ENCODE measurements at places on chromosomes 4 and X. TPM values are rescaled to one million over a fixed set of nuclear protein-coding genes. Genes with fewer than 3 reads are reported as not detected.

- DNase-seq: no peak
These were observed 21.9 kb downstream of the GPRIN3 start for GRCh38 chr4:89285745-89286144.

FAT4 gene
- total RNA-seq: 0.27 TPM

DNA sequence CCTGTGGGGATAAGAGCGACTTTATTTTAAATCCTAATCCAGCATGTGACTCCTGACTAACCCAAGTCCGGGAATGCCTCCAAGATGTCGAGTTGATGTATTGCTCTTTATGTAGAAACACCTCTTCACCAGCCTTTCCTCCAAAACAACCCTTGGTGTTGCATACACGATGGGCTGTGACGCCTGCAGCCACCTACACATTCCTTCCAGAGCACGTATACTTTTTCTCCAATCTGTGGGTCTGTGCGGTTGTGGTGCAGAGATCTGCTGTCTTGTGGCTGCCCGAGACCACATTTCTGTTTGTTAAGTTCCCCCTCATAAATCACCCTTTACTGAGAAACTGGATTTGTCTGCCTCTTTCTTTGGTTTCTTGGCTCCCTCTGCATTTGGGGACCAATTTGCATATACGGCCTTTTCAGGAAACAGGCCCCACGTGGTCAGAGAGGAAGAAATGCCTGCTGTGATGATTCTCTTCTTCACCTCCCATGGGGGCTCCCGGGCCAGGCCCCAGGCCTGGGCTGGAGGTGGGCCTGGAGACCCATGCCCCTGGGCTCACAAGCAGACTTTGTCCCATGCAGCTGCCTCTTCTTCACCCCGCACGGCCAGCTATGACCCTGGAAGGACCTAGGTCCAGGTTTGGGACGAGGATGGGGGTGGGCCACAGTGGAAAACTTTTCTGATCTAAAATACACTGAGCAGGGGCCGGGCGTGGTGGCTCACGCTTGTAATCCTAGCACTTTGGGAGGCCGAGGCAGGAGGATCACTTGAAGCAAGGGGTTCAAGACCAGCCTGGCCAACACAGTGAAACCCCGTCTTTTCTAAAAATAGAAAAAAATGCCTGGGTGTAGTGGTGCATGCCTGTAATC, 21.4 kb upstream of the AFAP1 start:
- no peak for DNase-seq

DNA sequence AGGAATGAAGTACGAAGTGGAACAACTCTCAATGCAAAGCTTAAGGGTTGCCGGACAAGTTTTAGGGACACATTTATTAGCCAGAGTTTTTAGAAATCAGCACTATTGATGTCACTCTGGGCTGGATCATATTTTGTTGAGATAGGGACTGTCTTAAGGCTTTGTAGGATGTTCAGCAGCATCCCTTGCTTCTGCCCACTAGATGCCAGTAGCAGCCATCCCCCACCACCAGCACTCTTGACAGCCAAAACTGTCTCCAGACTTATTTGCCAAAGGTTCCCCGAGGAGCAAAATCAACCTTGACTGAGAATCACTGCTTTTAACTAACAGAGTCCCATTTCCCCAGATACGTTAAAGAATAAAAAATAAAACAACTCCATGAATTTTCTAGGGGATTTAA, 1497.3 kb downstream of the STIM2 start:
- no peak for DNase-seq

DNA sequence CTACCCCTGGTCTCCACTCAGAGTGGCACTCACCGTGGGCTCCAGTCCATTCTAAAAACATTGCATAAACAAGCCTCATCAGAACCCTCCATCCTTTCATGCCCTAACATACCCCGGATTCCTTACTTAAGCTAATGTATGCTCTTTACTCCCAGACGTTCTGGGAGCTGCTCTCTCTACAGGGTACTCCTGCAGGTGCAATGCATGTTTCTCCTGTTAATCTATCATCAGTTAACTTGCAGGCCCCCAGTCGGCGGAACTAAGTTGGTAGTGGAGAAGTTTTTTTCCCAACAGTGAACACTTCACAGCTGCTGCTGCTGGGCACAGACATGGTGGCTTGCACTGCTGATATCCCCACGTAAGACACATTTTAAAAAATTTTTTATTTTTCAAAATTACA, 161.6 kb upstream of the FAT1 start:
- DNase-seq: peak; percentile 20

GRCh38 chrX:152641256-152641875, 3.7 kb downstream of the GABRQ start:
- DNase-seq: no peak

GRCh38 chr4:160159457-160159856, 1056.6 kb downstream of the RAPGEF2 start:
- DNase-seq: no peak

CCDC110 gene
- total RNA-seq: not detected

- no peak for DNase-seq
These were observed 135.0 kb downstream of the IDS start for GRCh38 chrX:149370097-149370496.

DNA sequence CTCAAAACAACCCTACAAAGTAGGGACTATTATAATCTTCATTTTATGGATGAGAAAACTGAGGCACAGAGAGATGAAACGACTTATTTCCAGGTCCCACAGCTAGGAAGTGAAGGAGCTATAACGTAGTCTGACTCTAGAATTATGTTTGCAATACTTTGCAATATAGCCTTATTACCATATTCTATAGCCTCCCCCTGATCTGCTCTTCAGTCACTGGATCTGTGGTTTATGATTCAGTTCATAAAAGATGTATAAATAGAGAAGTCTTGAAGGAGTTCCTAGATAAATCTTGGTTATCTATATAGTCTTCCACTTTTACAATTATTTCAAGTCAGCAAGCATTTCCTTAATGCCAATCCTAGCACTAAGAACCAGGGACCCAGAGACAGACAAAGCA, 57.5 kb downstream of the OPHN1 start:
- no peak for DNase-seq

- DNase-seq: no peak
These were observed 33.8 kb downstream of the FGFRL1 start for GRCh38 chr4:1045193-1045594.

RHOH gene
- total RNA-seq: not detected

DNA sequence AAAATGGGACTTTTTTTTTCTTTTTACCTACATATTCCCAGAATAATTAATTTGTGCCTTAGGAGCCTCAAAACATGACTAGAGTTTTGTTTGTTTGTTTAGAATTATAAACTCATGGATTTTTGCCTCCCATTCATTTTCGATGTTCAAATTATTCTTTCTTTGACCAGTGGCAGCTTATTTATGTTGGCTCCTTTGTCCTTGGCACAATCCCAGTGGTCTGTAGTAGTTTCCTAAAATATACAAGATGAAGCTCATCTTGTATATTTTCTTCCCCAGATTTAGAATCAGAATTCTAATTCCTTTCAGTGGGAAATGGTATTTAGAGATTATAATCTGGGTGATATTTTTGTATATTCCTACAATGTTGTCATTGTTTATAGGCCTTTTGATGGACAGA, 27.2 kb downstream of the DCK start:
- DNase-seq: no peak

DNA sequence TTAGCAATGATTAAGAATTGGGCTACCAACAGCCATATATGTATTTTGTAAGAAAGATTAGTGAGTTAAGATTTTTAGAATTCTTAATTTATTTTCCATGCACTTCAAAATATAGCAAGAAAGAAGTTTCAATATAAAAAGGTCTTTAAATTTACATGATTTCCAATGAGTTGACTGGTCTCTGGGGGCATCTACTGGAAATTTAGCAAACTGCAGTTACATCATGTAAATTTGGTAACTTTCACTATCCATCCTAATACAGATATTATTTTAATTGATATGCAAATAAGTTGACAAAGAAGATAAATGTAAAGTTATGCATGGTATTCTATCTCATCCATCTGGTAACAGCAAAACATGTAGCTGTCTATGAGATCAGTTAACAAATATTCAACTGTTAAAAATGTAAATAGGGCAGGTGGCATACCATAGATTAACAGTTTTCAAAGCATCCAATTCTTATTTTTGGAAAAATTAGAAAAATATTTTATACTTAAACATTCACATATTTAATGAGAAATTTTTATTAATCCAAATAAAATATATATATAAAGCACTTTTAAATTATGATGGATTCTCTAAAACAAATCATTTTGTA, 29.1 kb downstream of the TTC29 start:
- DNase-seq: peak; percentile 10

YIPF6 gene
- total RNA-seq: 43.6 TPM

GRCh38 chr4:152234571-152234970, 301.3 kb downstream of the FBXW7 start:
- no peak for DNase-seq

- no peak for DNase-seq
These were observed 24.5 kb downstream of the HCCS start for GRCh38 chrX:11135564-11136185.

DNA sequence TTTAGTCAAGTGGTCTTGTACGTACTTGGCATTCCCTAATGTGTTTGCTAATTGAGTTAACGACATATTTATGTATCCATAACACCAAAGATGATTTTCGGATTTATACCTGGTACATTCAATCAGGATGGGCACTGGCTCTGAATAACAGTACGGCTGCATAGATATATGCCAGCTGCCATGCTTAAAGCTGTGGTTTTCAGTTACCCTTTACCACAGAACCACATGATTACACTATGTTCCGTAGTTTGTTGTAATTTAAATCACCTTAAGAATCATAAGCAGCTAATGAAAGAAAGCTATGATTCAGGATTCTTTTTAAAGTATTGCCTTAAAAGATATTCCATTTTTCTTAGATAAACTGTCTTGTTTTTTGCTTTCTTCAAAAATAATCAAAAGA, 53.6 kb downstream of the FIP1L1 start:
- no peak for DNase-seq

RTL5 gene
- total RNA-seq: not detected

DNA sequence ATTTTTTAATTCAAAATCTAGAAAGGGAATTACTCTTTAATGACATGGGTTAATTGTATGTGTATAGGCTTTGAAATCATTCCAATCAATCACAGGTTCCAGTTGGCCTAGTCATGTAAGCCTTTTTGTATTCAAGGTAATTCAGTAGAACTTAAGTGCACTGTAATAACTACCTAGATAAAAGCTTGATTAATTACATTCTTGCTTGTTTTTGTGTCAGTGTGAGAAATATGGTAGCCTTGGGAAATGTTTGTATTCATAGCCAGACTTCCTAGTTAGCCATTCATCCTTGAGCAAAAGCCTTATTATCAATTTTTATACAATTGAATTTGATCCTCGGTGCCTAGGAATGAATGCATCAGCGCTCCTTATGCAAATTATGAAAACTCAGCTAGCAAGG, 33.5 kb downstream of the TKTL2 start:
- no peak for DNase-seq

RNF212 gene
- total RNA-seq: not detected

DNA sequence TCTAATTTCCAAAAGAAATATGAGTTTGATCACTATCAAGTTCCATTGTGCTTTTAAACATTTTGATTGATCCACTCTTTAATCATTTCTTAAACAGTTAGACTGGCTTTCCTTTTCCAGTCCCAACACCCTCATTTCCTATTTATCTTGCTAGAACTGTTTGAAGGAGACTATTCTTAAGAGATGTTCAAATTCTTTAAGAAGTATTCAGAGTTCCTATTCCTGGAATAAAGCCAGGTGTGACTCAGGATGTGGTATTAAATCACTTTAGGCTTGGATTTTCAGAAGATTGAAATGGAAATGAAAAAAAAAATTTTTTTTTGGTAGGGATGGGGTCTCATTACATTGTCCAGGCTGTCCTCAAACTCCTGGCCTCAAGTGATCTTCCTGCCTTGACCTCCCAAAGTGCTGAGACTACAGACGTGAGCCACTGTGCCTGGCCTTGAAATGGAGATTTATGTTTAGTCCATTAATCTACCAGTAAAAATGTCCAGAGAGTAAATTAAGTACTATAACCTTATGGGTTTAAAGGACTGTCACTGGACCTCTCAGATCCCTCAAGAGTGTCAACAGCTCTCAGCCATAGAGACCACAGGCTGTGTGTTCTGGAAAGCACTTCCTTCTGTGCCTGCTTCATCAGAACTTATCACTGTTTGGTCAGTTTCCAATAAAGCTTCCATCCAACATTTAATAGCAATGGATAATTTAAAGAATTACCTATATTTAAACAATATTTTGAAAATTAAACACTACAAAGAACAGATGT, 90.7 kb downstream of the CDS1 start:
- no peak for DNase-seq

SLITRK2 gene
- not detected for total RNA-seq

CENPC gene
- 15.7 TPM for total RNA-seq

DNA sequence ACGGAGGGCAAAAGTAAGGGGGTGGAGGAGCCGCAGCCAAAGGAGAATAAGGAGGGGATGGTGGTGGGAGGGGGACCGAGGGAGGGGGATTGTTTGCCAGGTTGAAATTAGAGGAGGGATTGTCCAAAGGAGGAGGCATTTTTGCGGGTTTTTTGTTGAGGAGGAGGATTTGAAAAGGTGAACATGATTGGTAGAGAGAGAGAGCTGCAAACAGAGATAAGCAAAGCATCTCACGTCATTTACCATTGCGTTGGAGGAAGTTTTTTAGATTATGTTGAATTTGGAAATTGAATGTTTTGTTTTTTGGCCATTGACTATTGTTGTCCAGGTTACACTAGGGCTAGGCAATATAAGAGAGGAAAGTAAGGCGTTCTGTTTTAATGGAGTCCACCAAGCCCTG, 54.5 kb upstream of the ABCB7 start:
- no peak for DNase-seq

GLRA2 gene
- not detected for total RNA-seq

GRCh38 chr4:80875642-80876041, 154.9 kb upstream of the BMP3 start:
- no peak for DNase-seq

ART3 gene
- total RNA-seq: not detected

All from HepG2 (cell line).